ENCODE measurements at places on chromosomes 6 and 20.
A peak's percentile ranks its signal among the peaks of the same experiment; 100 is the strongest.

- DNase-seq: no peak
Observed at GRCh38 chr6:152571089-152571488, 66.1 kb downstream of the SYNE1 start.

DNA sequence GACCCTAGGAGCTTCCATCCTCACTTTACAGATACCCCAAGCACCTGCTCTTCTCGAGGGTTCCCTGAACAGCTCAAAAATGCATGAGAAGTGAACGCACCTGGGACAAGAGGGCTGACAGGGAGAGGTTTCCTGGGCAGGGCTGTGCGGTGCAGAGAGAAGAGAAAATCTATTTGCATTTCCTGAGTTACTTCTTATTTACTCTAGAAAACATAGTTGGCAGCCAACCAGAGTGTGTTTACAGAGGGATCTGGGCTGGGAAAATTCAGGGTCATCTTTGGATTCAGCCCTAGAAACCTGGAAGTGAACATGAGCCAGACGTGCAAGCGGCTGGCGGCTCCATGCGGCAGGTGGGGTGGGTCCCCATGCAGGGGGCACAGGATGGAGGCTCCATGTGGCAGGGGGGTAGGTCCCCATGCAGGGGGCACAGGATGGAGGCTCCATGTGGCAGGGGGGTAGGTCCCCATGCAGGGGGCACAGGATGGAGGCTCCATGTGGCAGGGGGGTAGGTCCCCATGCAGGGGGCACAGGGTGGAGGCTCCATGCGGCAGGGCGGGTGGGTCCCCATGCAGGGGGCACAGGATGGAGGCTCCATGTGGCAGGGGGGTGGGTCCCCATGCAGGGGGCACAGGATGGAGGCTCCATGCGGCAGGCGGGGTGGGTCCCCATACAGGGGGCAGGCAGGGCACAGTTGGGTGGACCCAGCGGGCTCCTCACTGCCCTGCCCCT, 342.0 kb downstream of the TAF4 start:
- no peak for DNase-seq

- no peak for DNase-seq
Observed at GRCh38 chr20:54158226-54158625, 15.6 kb downstream of the CYP24A1 start.

GRCh38 chr6:23797041-23797440, 329.0 kb upstream of the NRSN1 start:
- no peak for DNase-seq

GRCh38 chr6:157535340-157536222, 154.6 kb downstream of the ZDHHC14 start:
- DNase-seq: peak; percentile 66

DNA sequence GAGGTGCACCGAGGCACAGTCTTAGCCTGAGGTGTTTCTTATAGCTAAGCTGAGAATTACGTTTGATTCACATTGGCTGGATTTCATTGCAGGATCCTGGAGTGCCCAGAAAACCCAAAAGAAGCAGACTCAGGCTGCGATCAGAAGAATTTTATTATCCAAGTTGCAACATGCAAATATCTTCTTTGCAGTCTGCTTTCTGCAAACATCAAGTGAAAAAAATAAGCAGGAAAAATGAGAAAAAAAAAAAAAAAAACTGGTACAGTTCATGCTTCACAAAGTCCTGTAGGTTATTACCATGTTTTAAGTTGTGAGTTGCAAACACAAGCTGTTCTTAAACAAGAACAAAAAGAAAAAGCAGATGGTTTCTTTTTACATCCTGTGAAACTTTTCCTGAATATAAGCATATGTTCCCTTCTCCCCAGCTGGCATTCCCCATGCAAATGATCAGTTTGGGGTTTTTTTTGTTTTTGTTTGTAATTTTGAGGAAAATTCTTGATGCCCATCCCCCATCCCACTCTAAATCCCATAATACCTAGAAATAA, 349.0 kb downstream of the CBLN4 start:
- no peak for DNase-seq

GRCh38 chr6:89021629-89022028, 58.2 kb upstream of the RNGTT start:
- no peak for DNase-seq

- DNase-seq: no peak
Observed at GRCh38 chr6:138145402-138145801, 16.3 kb upstream of the ARFGEF3 start.

DNA sequence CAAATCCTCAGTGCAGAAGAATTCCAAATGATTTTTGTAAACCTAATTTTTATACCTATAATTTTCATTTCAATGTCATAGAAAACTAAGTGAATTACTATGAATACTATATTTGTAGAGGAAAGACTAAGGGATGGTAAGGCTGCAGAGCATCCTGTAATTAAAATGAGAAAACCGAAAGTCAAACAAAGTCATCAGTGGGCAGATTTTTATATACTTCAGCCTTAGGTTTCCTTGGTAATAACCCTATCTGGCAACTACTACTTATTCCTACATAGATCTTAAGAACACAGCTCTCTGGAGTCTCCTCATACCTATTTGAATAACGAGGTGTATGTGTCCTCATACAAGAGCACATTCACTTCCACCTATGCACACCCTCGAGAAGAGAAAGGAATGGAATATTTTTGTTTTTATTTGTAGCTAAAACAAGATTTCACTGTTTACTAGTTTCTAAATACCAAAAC, 117.9 kb upstream of the SGK1 start:
- no peak for DNase-seq

GRCh38 chr6:96014846-96015517, 792 bp upstream of the FUT9 start:
- DNase-seq: no peak

DNA sequence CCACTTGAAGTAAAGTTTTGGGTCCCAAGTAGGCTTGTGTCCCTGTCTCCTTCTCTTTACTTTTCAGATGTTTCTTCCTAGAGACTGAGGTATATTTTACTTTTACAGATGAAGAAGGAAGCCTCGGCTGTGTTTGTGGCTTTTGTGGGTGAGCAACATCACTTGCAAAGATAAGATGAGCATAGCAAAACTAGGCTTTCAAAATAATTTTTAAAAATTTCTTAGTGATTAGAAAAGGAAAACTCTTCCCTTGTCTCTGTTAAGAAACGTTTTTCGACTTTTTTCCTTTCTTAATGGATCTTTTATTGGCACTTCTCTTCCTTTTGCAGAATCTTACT, 7.6 kb downstream of the PTPN1 start:
- DNase-seq: peak; percentile 53

- no peak for DNase-seq
Observed at GRCh38 chr6:5250911-5251310, 9.8 kb downstream of the LYRM4 start.

DNA sequence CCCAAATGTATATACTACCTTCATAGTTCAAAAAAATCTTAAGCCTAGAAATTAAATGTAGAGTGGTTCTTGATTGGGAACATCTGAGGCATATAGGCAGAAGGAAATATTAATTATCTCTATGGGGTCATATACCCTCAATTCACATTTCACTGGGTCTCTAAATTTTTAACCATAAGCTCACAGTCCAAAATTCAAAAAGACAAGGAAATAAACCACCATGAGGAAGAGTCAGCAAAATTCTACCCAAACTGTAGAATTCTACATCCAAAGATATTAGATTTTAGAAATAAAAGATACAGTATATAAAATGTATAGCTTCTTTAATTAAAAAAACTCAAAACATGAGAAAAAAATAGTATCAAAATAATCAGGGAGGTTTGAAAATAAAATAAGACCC, 15.5 kb downstream of the LY86 start:
- no peak for DNase-seq

DNA sequence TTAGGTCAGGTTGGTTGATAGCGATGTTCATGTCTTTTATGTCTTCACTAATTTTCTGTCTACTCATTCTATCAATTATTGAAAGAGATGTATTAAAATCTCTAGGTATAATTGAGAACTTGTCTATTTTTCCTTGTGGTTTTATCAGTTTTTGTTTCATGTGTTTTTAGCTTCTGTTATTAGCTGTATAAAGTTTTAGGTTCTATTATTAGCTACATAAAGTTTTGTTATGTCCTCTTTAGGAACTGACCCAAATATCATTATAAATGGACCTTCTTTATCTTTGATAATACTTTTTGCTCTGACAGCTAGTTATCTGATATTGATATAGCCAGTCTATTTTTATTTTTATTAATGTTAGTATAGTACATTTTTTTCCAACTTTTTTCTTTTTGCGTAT, 92.4 kb upstream of the TMEM170B start:
- DNase-seq: no peak

DNA sequence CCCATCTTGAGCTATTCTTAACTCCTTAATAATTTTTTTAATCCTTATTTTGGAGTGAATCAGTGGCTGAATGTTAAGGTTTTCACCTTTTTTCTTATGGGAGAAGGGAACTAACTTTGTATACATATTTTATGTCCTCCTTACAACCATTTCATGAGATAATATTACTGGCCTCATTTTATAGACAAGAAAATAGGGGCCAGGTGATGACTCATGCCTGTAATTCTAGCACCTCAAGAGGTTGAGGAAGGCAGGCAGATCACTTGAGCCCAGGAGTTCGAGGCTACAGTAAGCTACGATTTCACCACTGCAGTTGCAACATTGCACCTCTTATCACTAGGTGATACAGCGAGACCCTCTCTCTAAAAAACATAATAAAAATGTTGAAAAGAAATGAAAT, 128.7 kb downstream of the TMEM242 start:
- peak; percentile 12 for DNase-seq

DNA sequence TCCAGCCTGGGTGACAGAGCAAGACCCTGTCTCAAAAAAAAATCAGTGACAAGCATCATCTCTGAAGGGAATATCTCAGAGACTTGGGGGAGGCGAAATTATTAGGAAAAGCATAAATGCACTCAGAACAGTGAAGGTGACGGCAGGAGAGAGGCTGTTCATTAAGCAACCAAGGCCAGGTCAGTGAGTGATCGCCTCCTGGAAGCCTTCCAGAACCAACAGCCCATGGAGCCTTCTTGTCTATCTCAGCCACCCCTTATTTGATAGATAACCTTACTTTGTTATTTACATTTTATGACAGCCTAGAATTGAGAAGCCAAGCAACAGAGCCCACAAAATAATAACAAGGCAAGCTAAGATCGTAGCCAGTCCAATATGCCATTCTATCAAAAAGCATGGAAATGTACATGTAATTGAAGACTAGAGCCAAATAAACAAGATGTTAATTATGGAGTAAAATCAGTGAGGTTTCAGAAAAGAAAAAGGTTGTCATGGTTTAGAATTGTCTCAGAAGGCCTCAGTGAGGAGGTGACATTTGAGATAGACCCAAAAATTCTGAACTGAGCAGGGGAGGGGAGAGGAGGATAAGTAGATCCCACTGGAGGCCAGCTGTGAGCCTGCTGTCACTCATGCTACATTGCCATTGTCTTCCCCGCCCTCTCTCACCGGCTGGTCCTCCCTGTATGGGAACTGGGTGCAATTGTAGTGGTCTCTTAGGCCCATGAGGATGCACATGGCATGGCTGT, 17.8 kb downstream of the BNIP5 start:
- DNase-seq: no peak

DNA sequence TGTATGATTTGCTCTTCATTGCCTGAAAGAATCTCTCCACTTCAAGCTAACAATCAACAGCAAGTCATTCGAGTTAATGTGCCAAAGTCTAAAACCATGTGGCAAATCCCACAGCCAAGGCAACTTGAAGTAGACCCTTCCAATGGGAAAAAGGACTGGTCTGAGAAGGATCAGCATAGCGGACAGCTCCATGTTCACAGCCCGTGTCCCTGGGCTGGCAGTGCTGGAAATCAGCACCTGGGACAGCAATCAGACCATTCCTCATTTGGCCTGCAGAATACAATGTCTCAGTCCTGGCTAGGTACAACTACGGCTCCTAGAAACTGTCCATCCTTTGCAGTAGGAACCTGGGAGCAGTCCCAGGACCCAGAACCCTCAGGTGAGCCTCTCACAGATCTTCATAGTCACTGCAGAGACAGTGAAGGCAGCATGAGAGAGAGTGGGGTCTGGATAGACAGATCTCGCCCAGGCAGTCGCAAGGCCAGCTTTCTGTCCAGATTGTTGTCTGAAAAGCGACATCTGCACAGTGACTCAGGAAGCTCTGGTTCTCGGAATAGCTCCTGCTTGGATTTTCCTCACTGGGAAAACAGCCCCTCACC, 1.1 kb downstream of the GJA10 start:
- DNase-seq: no peak

GRCh38 chr6:14321992-14322772, 204.6 kb downstream of the CD83 start:
- no peak for DNase-seq

- no peak for DNase-seq
Observed at GRCh38 chr20:16760431-16761304, 12.5 kb downstream of the OTOR start.

- no peak for DNase-seq
Observed at GRCh38 chr6:170024940-170025339, 265.9 kb downstream of the DLL1 start.

DNA sequence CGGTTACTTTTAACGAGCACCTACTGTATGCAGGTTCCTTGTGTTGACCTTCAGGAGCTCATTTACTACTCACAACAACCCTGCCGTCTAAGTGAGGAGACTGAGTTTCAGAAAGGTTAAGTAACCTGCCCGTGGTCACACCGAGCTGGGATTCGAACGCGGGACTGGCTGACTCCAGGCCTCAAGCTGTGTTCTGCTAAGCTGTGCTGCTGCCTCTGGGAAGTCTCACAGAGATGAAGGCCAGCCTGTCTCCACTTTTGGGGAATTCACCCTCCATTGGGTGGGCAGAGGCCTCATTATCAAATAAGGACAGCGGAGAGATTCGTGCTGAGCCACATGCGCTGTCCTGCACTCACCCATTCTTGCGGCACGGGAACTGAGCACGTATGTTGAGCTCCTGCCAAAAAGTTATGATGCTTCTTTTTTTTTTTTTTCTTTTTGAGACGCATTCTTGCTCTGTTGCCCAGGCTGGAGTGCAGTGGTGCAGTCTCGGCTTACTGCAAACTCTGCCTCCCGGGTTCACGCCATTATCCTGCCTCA, 25.9 kb upstream of the MYT1 start:
- no peak for DNase-seq

GRCh38 chr6:35919085-35919826, 1.6 kb downstream of the SRPK1 start:
- peak; percentile 55 for DNase-seq

- DNase-seq: no peak
Observed at GRCh38 chr6:165183496-165184140, 125.8 kb downstream of the C6orf118 start.

DNA sequence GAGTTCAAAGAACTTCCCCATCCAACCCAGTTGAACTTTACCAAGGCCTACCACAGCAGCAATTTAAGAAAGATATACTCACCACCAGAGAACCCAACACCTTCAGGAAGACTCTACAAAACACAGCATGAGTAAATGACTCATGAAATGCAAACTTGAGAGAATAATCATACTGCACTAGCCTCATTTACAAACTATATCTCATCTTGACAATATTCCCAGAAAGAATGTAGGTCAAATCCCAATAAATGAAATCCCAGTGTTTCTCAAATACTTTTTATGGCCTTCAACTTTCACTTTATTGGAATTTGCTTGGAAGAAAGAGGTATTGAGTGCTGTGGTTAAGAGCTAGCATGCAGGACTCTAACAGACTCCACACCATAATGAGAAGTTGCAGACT, 60.0 kb downstream of the FYN start:
- peak; percentile 48 for DNase-seq

All from CD4-positive, alpha-beta T cell treated with Interleukin-4 for 4 hours (primary cell).